Amygdala (tissue), 56 donors: ENCODE measurements at places on chromosomes 12 and 14.

DNA sequence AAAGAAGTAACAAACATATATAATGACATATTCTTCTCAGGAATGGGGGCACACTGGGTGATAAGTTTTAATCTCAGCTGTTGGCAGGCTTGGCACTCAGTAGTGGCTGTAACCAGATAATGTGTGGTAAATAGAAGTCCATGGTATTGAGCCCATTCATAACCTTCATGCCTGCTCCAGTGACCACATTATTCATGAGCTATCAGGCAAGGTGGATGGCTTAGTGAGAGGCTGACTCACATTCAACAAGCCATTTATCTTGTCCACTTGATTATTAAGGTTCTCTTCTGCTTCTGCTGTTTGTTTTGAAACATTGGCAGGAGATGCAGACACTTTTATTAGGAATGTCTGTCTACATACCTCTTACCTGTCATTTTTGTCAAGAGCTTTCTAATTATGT, 950.4 kb upstream of the LRFN5 start:
- DNase-seq = no peak

- no peak for DNase-seq
These were observed 17.9 kb upstream of the TCL1B start for GRCh38 chr14:95668235-95668772.

GRCh38 chr12:3229577-3229976, 152.4 kb downstream of the TSPAN9 start:
- no peak for DNase-seq

DNA sequence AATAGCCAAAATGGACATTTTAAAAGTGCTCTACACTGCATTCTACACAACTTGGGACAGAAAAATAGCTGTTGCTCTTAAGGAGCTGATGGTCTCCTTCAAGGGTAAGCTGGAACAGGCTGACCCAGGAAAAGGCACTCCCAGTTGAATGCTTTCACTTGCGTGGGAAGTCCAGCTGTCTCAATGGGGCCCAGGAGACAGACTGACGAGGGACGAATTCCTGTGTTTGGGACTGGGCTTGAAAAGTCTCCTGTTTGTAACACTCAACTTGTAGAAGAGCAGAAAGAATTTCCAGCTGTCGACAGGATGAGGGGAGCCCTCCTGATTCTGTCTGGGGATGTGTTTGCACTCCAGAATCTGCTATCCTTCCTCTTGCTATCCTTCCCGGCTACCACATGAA, 180.8 kb downstream of the ZFP36L1 start:
- no peak for DNase-seq

GRCh38 chr12:62694116-62694515, 227.5 kb downstream of the MON2 start:
- no peak for DNase-seq

DNA sequence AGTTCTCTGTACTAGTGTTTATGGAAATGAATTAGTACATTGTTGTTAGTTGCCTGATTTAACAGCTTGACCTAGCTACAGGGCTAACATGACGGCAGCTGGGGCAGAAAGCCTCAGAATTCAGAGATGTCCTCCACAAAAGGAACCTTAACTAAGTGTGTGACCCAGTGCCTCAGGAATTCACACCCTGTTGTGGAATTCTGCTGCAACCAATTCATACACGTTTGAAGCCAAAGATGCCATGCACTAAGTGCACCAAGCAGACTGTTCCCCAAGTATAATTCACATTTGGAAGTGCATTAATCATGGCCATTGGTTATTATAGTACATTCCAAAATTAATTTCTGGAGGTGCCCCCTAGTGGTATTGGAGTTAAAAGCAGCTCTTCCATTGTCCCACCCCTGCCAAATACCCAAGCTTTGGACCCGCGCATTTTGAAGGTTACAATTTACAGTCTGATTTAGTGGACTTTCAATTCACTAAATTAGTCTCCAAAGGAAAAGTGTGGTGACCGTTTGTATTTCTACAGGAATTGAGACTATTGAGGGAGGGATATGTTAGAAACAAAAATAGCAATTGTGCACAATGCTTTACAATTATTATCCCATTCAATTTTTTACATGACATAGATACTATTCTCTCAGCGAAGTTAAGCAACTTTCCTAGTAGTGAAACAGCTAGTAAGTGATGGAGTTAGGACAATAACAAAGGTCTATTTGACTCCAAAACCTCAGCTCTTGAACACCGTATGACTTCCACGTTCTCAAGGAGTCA, 85.9 kb downstream of the PAX9 start:
- DNase-seq = no peak

- no peak for DNase-seq
These were observed 52.2 kb downstream of the ST8SIA1 start for GRCh38 chr12:22282283-22282682.

DNA sequence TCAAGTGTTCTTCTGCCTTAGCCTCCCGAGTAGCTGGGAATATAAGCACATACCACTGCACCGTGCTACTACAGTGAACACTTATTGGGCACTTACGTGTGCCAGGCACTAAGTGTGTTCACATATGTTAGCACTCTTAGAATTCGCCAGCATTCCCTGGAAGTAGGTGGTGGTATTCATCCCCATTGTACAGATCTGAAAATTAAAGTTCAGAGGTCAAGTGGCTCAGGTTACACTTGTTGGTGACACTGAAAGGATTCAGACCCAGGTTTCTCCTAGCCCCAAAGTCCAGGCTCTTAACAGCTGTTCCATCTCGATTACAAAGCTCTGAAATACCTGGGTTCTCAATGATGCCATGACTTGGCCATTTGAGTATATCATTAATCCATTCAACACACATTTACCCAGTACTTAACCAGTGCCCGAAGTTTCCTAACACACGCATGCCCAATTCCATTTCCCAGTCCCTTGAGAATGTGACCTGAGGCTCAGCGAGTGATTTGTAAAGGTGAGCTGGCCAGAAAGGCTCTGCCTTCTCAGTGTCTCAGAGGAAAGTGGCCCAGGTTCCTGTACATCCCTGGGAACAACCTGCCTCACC, 4.8 kb downstream of the MVK start:
- no peak for DNase-seq

- no peak for DNase-seq
These were observed 209.7 kb downstream of the PRKD1 start for GRCh38 chr14:29717901-29718300.

GRCh38 chr12:100793182-100793581, 1.4 kb upstream of the ANO4 start:
- no peak for DNase-seq

DNA sequence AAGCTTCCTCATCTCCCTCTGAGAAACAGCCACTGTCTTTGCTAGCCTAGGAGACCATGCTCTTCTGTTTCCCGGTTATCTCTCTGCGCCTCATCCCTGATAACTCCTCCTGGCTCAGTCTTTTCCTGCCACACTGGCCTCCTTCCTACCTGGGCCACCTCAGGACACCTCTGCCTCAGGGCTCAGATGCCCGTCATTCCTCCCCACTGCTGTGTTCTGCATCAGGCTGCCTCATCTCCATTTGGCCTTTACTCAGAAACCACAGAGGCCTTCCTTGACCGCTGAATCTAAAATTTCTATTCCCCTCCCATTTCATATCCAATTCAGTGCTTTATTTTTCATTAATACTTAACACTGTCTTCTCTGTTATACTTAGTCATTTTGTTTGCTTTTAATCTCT, 311.0 kb upstream of the RGS6 start:
- no peak for DNase-seq

- no peak for DNase-seq
These were observed 89.2 kb downstream of the NTS start for GRCh38 chr12:85963326-85963725.

DNA sequence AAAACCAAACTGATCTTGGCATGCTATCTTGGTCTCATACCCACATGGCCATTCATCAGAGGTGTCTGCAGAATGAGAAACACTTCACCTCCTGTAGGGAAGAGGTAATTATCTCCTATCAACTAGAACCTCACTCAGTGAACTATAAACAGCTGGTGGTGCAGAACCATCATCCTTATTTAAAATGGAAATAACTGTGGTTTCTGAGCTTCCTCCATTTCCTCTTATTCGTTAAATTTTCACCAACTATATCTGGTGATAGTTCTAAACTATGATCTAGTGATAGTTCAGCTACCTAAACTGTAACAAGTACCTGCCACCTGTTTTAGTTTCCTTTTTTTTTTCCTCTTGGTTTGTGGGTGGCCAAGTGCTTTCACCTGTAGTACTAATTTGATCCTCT, 218.5 kb downstream of the FUT8 start:
- no peak for DNase-seq

DNA sequence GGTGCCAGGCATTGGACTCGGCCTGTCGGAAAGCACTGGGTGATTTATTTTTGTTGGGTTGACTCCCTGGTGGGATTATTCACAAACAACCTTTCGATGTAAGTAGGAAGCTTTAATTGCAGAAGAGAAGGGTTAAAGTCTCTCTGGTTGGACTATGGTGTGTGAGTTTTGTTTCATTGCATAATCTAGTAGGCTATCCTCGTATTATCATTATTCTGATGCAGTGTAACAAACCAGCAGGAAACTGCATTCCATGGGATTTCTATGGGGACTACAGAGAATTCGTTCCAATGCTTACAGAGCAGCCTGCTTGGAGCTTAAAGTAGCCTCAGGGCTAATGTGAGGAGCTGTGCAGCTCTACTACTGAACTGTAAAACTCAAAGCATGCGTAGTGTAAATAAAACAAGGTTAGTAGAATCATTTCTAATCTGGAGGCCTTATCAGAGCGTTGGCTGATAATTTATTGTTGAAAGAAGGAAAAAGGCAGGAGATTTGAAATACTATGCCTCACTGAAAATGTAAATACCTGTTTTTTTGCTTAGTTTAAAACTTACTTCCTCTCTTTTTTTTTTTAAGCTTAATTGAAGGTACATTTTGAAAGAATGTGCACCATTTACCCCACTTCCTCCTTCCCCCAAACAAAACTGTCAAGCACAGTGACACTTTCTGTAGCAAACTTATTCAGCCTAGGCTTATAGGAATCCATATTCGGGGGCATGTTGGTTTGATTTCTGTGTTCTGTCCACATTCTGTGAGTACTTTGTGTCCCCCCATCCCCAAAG, 226.7 kb downstream of the NPAS3 start:
- DNase-seq = no peak
